ENCODE measurements at places on chromosomes 7 and 10.
A peak's percentile ranks its signal among the peaks of the same experiment; 100 is the strongest.

DNA sequence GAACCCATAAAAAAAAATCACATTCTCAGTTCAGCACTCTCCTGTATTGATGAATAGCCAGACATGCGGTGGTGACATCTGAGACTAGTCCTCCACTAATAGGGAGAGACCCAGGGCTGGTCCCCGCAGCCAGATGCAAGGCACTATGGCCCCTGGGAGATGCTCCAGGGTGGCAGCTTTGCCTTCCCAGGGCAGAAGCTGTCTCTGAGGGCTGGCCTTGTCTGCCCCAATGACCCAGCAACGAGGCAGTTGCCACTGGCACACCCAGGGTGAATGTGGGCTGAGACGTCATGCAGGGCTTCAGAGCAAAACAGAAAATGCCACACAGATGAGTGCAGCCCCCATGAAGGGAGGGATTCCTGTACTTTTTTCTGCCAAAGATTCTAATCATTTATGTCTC lies 50.1 kb upstream of the GDF10 start:
- DNase-seq: no peak

GRCh38 chr10:52573347-52573746 lies 199.2 kb downstream of the MBL2 start:
- no peak for DNase-seq

DNA sequence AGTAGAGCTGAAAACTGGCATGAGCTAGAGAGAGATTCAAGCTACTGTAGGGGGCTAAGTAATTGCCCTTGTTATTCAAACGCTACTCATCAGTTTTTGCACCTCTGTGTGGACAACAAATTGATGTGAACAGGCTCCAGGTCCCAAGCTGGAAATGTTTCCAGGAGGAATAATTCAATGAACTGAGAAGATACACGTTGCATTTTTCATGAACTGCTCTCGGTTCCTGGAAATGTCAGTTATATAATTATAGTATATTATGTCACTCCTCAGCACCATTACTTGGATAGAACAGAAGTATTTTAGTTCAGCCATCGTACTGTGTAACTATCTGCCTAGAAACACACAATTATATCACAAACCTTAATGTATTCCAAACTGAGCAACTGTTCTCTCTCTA lies 65.9 kb upstream of the A1CF start:
- DNase-seq: no peak

- no peak for DNase-seq
Measured at GRCh38 chr10:88913788-88914187, 33.7 kb downstream of the STAMBPL1 start.

- DNase-seq: no peak
Measured at GRCh38 chr7:116598278-116598677, 73.4 kb downstream of the CAV1 start.

DNA sequence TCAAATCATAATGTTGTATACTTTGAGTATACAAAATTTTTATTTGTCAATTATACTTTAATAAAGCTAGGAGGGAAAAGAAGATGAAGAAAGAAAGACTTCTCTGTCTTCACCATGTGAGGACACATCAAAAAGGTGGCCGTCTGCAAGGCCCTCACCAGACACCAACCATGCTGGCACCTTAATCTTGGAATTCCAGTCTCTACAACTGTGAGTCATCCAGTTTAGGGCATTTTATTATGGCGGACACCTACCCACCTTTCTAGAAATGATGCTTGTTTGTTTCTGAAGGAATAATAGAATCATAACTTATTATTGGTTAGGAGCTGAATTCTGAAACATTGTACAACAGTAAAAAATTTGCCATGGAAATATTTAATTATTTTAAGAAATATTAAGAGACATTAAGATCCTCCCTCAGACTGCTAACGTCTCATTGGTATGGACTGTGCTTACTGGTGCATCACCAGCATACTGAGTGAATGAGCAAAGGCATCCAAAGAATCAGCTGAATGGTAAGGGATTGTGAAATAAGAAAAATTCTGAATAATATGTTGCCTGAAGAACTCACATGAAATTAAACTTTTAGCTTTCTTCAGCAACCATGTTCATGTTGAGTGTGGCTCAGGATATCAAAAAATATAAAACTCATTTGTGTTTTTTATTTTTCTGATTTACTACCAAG lies 536.6 kb downstream of the HTR7 start:
- no peak for DNase-seq

GRCh38 chr7:134622303-134622995 lies 24.2 kb upstream of the BPGM start:
- no peak for DNase-seq

- DNase-seq: no peak
Measured at GRCh38 chr10:6049031-6049400, 13.2 kb downstream of the IL2RA start.

- DNase-seq: no peak
Measured at GRCh38 chr7:54559401-54559800, 17.2 kb downstream of the VSTM2A start.

GRCh38 chr10:4057021-4057420 lies 272.0 kb upstream of the KLF6 start:
- no peak for DNase-seq

GRCh38 chr7:64892116-64892515 lies 11.0 kb upstream of the ZNF273 start:
- no peak for DNase-seq

DNA sequence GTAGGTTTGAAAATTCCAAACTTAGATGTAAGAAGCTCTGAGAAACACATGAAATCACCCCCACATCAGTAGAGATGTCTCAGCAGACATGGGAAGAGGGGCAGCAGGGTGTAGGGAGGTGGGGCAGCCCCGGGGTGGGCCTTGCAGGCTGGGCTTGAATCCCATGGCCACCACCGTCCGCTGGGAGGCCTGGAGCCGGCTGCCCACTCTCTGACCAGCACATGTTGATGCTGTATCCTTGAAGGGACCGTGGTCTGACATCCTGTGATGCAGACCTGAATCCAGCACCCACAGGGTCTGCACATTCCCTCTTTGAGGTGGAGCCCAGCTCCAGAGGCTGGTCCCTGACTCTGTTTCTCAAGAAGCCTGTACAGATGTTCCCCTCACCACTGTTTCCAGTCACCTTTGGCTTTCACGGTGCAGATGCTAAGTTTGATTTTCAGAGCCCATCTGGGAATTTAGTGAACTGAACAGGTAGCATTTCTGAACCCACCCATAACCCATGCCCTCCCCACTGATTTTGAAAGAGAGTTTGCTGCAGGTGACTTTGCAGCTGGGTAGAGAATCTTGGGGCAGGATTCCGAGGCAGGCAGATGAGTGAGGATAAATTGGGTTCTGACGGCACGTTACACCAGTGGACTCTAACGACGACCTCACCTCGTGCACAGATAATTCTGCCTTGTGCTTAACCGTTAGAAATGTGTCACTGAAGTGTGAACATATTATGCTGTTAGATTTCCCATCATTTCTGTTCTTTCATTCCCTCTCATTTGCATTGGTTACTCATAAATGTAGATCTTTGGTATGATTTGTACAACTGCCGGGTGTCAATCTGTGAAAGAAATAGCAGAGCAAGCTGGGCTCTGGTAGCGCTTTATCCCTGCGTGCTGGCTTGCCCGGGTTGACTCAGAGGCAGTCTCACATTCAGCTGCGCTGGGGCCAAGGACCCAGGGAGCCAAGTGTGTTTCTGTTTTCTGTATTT lies 45.7 kb downstream of the IKZF1 start:
- peak; percentile 97 for DNase-seq

- no peak for DNase-seq
Measured at GRCh38 chr7:155109121-155109520, 39.0 kb downstream of the HTR5A start.

DNA sequence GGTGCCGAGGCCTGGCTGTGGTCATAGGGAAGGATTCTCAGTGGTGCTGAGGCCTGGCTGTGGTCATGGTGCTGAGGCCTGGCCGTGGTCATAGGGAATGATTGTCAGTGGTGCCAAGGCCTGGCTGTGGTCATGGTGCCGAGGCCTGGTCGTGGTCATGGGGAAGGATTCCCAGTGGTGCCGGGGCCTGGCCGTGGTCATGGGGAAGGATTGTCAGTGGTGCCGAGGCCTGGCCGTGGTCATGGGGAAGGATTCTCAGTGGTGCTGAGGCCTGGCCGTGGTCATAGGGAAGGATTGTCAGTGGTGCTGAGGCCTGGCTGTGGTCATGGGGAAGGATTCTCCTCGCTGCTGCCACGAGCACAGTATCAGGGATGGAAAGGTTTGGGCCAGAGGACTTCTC lies 327.3 kb downstream of the ADARB2 start:
- DNase-seq: no peak

- no peak for DNase-seq
Measured at GRCh38 chr10:35872671-35873070, 230.6 kb upstream of the FZD8 start.

DNA sequence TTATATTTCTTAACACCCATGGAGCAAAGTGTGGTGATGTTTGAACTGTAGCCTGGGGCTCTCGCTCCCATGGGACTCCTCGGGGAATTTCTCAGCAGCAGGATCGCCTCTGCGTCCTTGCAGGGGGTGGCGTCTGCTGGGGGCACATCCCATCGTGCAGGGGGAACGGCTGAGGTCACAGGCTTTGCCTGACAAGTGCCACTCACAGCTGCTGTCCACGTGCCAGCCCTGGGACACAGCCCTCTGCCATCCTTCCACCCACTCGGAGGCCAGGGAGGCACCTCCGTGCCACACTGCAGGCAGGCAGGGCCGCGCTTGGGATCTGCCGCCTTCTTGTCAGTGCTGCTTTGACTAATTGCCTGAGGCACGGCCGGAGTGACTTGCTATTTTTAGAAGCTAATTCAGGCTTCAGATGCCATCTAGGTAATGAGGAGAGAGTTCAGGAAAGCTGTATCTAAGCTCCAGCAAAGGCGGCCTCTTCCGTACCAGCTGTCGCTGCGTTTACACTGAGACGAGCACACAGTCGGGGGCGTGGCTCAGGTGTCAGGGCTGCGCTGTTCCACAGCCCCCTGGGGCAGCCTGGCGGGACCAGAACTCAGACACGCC lies 45.7 kb downstream of the PITRM1 start:
- no peak for DNase-seq

- no peak for DNase-seq
Measured at GRCh38 chr10:103968441-103969391, 1.8 kb downstream of the SLK start.

DNA sequence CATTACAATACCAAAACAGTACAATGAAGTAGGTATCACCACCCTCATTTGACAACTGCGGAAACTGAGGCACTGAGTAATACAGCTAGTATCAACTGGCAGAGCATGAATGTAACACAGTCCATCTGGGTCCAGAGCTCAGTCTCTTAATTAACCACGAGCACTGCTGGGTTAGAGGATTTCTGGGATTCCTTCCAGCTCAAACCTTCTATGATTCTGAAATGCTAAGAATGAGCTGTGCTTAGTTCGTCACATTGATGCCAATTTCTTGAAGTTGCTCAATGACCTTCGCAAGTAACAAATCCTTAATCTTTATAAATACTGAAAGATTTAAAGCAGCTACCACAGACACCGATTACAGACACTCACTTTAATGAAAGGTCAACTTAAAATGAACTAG lies 62.5 kb downstream of the SGMS1 start:
- DNase-seq: no peak

GRCh38 chr7:135409845-135410542 lies 99.9 kb downstream of the CNOT4 start:
- DNase-seq: peak; percentile 11

GRCh38 chr7:157694376-157694665 lies 357.5 kb downstream of the DNAJB6 start:
- no peak for DNase-seq

GRCh38 chr10:119198438-119198837 lies 8.9 kb upstream of the GRK5 start:
- peak; percentile 27 for DNase-seq

DNA sequence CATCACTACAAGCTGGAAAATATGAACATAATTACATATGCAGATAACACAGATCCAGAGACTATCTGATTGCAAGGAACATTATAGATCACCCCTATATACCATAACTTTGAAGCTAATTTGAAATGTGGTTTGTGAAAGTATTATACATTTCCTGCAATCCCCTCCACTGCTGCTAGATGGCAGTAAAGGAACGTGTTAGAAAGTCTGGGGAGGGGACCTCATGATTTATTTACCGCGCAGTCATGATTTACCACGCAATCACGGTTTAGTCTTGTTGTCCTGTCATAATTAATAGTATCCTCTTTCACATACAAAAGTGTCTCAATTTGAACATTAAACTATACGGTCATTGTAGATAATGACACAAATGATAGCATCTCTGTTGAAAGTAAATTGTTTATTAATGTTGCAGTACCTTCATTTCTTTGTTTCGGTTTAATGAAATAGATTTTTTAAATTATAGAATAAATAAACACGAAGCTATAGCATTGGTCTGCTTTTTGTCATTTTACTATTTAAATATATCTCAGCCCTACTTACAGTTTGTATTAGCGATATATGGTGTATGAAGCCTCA lies 145.3 kb upstream of the PRSS1 start:
- DNase-seq: peak; percentile 61

- DNase-seq: no peak
Measured at GRCh38 chr10:33095867-33096815, 138.1 kb upstream of the ITGB1 start.

DNA sequence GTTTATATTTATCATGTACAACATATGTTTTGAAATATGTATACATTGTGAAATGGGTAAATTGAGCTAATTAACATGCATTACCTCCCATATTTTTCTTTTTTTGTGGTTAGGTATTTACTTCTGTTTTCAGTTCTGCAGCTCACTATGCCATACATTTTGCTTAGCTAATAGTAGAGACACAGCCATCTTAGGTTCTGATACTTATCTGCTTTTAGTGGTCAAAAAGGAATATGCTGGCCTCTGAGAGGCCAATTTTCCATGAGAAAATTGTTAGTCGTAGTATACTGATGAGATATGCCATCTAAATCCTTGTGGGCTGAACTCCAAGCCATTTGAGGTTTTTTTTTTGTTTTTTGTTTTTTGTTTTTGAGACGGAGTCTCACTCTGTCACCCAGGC lies 31.0 kb downstream of the SGPL1 start:
- DNase-seq: no peak

DNA sequence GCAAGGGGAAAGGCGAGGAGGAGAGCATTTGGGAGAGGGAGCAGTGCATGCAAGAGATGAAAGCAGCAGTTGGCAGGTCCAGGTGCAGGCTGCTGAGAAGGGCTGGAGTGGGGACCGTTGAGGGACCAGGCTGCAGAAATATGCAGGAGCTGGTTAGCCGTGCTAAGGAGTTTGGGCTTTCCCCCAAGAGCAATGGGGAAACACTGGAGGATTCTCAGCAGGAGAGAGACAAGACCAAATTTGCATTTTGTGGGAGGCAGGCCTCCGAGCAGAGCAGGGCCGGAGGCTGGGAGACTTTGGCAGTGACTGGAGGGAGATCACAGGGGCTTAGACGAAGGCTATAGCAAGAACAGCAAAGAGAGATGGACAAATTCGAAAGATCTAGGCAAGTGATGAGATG lies 11.8 kb downstream of the BTBD16 start:
- DNase-seq: no peak

DNA sequence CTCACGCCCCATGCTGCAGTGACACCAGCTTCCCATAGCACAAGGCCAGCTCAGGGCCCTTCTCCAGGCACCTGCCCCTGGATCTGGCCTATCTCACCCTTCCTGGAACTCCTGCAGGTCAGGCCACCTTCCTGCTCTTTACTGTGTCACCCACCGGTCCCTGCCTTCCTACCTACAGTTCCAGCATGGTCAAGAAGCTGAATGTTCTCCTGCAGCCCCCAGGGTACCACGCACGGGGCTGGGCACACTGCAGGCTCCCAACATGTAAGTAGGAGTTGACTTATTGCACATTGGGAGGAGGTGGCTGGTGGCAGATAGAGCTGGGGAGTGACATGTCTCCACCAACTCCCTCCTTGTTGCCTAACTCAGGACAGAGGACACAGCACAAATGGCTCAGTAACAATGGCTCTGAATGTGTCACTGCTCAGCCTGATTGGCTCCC lies 14.5 kb downstream of the ITPRIP start:
- no peak for DNase-seq

- DNase-seq: no peak
Measured at GRCh38 chr7:90232430-90232829, 12.5 kb upstream of the CFAP69 start.

Measured in activated CD4-positive, alpha-beta T cell treated with anti-CD3 and anti-CD28 coated beads, Interleukin-2, Interleukin-4, amounts not matched to agents 100 ng/mL and 50 ng/mL, durations not matched to agents 16 hours and 8 hours (primary cell).